ENCODE measurements at places on chromosomes 4 and X.

- no peak for DNase-seq
Measured at GRCh38 chr4:174320494-174321199, 36.9 kb downstream of the CEP44 start.

- DNase-seq = no peak
Measured at GRCh38 chr4:101032541-101032940, 314.8 kb downstream of the PPP3CA start.

DNA sequence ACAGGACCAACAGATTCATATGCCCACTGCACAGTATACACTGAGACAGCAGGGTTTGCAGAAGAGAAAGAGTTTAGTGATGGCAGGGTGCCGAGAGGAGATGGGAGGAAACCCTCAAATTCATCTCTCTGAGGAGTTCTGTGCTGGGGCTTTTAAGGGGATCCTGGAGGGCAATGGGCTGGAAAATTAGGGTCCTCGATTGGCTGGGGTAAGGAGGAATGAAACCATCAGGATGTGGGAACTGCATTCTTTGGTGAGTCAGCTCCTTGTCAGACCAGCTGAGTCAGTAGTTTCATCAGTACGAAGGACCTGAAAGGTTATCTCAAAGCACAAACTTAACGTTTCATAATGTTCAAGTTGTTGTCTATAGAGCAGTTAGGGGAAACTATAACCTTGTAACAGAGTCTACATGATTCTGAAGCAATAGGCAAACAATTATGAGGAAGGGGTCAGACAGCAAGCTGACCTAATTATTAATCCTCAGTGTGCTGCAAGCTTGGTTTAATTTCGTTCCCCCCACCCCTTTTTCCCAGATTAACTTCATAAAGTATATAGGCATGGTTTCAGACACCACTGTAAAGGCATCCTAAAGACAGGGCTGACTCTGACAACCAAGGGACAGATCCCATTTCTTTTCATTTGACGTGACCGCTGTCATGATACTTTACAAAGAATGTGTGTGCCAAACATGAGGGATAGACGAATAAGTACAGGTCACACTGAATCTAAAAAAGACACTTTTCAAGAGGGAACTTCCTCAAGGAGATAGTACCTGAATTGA lies 1.5 kb upstream of the MSMO1 start:
- no peak for DNase-seq

DNA sequence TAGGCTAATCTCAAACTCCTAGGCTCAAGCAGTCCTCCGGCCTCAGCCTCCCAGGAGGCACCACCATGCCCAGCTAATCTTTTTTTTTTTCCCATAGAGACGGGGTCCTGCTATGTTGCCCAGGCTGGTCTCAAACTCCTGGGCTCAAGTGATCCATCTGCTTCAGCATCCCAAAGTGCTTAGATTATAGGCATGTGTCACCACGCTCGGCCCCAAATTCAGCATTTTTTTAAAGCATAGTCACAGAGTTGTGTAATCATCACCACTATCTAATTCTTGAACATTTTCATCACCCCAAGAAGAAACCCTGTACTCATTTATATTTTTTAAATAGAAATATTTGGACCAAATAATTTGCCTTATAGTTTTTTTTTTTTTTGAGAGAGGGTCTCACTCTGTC lies 10.3 kb downstream of the CENPI start:
- no peak for DNase-seq

GRCh38 chrX:67587946-67588624 lies 44.3 kb downstream of the AR start:
- DNase-seq = no peak

GRCh38 chr4:89277412-89277811 lies 30.2 kb downstream of the GPRIN3 start:
- no peak for DNase-seq

GRCh38 chr4:140744421-140744820 lies 11.8 kb downstream of the TBC1D9 start:
- DNase-seq = no peak

- no peak for DNase-seq
Measured at GRCh38 chr4:76489686-76490161, 54.7 kb downstream of the SHROOM3 start.

DNA sequence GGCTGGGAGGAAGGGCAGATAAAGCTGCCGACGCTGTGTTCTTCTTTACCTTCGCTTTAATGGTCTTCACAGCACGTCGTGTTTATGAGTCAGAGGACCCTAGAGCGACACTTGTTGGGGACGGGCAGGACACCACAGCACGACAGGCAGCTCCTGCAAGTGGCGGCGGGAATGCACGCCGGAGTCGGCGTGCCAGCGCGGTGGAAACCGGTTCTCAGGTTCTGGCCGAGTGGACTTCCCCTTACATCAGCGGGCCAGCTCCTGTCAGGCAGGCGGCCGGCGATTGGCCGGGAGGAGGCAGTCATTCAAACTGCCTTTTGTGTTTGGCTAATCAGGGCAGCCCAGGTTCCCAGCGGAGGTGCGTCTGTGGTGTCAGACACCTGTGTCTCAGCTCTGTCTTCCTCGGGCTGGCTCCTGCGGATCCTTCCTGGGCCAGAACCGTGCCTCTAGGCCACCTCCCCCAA lies 150.9 kb downstream of the SHROOM3 start:
- no peak for DNase-seq

DNA sequence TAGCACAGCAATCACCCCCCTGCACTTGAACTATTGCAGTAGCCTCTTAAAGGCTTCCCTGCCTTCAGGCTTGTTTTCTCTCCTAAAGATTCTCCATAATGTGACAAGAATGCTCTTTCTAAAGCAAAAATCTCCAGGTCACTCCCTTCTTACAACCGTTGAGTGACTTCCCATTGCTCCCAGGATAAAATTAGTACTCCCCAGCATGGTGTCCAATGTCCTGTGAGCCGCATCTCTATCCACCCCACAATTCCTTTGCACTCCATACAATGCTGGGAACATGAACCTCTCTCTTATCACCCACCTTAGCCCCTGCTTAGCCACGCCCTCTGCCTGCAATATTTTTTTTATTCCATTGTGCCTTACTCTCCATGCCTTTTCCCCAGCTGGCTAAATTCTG lies 85.7 kb upstream of the SHISA3 start:
- no peak for DNase-seq

- no peak for DNase-seq
Measured at GRCh38 chr4:89754531-89754930, 82.4 kb downstream of the SNCA start.

DNA sequence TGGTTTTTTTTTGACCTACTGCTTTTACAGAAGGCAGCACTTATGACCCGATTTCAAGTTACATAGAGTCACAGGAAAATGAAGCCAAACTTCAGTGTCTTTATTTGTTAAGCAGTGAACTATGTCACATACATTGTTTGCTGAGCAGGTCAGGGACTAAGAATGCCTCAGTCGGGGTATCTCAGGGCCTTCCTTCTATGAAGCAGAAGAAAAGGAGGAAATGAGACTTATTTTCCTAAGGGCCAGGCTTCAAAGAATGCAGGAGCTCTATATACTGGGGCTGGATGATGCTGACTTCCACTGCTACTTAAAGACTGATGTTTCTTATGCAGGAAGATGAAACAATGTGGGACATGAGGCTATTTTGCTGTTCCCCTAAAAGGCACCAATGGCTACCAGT lies 558.4 kb upstream of the IGFBP7 start:
- DNase-seq = no peak

DNA sequence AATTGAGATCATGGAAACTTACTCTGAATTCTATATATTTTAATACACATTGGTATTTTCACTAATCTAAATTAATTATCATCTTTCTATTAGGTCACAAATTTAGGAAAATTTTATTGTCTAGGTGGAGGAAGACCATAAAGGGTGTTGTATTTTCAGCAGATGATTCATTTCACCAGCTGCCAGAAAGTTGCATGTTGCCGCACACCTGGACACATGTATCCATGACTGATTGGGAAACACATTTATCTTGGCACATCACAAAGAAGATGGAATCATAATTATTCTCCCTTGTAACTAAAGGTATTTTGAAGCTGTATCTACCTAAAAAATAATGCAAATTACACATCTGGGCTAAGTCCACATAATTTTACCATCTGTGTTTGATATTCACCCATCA lies 33.1 kb downstream of the SLC7A11 start:
- DNase-seq = no peak

GRCh38 chr4:10108818-10109783 lies 7.5 kb downstream of the WDR1 start:
- DNase-seq = no peak

GRCh38 chrX:68683580-68683979 lies 36.1 kb downstream of the STARD8 start:
- DNase-seq = no peak

- DNase-seq = no peak
Measured at GRCh38 chr4:1293991-1294390, 4.3 kb downstream of the MAEA start.

DNA sequence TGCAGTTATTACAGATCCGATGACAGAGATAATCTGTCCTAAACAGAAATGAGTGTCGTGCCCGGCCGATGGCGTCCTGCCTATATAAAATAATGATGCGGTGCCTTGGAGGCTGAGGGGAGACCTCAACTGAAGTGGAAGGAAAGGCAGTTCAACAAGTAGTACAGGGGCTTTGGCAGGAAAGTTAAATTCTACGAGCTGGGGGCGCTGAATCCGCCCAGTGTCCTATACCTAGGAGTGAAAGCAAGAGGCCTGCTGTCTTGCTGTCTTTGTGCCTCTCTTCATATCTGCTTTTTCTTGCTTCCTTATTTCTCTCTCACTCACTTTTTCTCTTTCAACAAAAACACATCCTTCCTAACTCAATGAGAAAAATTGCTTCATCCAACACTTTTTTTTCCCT lies 82.2 kb upstream of the PRPS2 start:
- DNase-seq = no peak

DNA sequence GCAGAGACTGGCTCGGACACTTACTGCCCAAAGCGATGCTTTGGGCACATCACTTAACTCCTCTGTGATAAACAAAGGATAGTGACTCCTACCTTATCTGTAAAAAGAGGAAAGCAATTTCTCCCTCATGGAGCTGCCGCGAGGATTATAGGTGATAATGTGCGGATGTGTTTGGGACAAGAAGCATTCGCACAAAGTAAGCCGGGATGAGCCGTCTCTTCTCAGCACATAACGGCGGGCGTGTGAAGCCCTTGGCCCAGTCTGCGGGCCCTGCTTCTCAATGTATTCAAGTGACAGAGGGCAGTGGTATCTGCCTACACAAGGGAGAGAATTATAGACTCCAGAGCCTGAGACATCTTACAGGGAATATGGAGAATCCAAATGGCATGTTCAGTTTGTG lies 550.3 kb upstream of the CPEB2 start:
- DNase-seq = no peak

- DNase-seq = no peak
Measured at GRCh38 chr4:15035159-15035558, 32.9 kb downstream of the CPEB2 start.

DNA sequence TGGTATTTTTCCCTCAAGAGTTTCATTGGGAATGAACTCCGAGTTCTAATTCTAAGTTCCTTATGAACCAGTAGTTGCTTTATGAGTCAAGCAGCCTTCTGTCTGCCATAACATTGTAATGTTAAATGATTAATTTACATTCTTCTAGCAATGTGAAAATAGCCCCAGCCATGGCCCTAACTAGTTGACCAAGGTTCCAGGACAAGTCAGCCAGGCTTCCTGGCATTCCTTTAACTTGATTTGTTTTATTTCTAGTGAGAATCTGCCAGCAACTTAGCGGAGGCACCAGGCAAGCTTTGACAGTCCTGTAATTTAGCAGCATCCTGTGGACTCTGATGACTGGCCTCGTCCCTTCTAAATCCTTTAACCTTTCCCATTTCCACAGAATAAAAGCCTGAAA lies 69.0 kb downstream of the GLRA2 start:
- DNase-seq = no peak

DNA sequence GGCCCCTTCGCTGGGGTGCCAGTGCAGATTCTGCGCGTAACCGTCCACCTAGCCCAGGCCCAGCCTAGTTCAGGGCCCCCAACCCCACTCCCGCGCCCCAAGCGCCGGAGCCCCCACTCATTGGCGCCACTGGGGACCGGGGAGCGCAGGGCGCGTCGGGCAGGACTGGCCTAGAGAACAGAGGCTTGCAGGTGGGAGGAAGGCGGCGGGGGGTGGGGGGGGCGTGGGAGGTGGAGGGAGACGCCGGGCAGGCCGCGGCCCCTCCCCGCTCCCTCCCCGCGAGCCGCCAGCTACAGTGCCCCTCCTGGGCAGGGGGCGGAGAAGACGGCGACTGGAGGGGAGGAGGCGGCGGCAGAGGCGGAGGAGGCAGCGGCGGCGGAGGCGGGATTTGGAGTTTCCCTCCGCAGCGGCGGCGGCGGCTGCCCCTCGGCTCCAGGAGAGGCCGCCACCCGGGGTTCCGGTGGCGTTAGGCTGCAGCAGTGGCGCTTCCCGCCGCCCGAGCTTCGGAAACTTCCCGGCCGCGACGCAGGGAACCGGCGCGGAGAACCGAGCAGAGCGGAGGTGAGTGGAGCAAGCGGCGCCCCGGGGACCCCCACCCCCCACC lies 4.8 kb upstream of the DUSP9 start:
- DNase-seq = no peak

DNA sequence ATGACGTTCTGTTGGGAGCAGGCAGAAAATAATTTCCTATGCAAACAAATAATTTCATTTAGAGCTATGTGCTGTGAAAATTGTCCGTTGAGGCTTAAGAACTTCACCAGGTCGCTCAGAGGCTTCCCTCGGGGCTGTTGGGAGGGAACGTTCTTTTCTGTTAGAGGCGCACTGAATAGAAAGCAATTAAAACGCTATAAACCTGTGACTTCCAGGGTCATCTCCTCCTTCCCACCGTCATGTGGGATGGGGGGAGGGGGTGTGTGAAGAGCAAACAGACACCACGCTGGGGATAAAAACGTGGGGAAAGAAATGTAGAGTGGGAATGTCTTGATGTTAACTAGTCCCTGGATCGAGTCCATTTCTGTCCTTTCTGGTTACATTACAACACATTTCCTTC lies 35.2 kb upstream of the ZNF518B start:
- DNase-seq = no peak

- DNase-seq = no peak
Measured at GRCh38 chr4:96073461-96073860, 233.6 kb downstream of the PDHA2 start.

DNA sequence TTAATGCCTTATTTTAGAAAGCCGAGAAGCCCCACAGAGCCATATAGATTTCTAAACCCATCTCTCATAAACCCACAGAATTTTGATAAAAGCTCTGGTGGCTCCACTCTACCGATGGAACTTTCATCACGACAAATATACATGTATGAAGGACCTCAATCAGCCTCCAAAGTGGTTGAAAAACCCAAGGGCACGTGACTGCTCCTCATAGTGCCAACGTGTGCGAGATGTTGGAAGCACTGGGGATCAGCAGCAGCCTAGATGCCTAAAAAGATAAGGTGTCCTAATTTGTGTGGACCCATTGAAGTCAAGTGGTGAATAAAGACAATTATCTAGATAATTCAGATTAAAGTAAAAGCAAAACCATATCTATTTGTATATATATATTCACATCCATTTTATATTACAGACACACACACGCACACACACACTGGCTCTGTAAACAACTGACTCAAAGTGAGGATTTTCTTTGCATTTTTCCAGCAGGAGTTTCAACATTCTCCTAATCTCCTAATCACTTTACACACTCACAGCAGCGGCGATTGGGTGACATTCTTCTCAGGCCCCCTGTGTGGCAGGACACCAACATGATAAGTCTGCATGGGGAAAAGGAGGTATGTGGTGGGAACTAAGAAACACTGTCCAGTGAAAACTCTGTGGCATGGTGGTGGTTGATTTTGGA lies 2.8 kb upstream of the PITX2 start:
- no peak for DNase-seq

All from Kasumi-1 (cell line).